Stimulated activated CD4-positive, alpha-beta T cell treated with anti-CD3 and anti-CD28 coated beads, Interleukin-1b, Interleukin-23, amount 100 ng/mL, for 4 hours (primary cell): ENCODE measurements at places on chromosomes 16 and 17.

DNA sequence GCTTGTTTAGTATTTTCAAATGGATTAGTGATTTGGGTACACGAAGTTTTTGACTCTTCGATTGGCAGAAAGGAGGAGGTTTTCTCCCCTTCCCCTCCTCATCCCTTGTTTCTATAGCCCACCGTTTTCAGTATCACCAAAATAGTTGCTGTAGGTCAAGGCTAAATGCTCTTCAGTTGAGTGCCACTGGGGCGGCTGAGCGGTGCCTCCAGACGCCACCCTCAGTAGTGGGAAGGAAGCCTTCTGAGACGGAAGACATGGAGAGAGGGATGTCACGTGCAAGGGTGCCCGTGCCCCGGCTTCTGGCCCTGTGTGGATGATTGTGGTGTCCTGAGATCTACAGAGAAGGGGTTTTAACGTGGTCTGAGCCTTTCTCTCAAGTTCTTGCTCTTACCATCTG lies 39.7 kb upstream of the CRISPLD2 start:
- no peak for DNase-seq

DNA sequence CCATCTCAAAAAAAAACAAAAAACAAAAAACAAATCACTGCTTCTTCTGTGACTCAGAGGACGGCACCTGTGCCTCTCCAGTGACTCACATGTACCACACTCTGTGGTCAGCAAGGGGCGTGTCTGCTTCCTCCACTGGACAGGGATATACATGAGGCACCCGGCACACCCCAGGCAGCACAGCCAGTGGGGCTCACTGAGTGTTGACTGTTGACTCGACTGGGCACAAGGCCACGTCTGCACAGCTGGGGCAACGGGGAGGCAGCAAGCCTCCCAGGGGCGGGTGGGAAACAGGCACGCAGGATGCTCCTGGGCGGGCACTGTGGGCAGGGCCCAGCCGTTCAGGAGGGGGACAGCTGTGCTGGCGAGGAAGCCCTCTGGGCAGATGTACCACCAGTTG lies 64.1 kb downstream of the TIMM22 start:
- no peak for DNase-seq

GRCh38 chr16:66275775-66276428 lies 90.6 kb upstream of the CDH5 start:
- DNase-seq: no peak

GRCh38 chr16:87538160-87538559 lies 45.3 kb upstream of the ZCCHC14 start:
- DNase-seq: no peak

DNA sequence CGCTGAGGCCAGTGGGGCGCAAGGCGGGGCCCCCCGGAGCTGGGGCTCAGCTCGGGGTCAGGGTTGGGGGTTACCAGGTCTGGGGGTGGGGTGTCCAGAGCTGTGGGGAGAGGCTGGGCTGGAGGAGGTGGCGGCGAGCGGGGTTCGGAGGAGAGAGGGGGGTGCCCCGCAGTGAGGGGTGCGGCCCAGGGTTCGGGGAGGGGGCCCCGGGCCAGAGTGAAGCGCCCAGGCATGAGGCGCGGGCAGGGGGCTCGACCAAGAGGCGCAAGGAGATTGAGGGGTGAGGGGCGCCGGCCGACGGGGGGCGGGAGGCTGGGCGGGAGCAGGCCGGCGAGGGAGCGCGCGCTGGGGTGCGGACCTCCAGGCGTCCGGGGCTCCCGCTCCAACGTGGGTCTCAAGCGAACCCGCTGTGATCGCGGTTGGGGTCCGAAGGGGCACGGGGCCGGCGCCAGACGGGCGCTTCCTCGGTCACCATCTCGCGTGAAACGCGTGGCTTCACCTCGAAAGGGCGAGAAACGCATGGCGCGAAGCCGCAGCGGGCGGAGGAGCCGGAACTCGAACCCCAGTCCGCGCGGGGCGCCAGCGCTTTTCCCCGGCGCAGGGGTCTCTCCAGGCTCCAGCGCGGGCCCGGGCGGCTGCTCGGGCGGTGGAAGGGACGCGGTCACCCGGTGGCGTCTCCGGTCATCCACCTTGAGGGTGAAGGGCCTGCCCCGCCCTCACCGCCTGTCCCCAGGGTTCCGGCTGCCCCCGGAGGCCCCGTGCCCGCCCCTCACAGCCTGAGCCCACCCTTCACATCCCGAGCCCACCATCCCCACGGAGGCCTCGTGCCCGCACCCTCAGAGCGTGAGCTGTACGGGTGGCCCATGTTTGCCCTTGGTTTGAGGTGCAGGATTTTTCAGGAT lies 846 bp downstream of the CPNE7 start:
- no peak for DNase-seq

GRCh38 chr16:2028146-2028545 lies 1.4 kb downstream of the NHERF2 start:
- DNase-seq: no peak

DNA sequence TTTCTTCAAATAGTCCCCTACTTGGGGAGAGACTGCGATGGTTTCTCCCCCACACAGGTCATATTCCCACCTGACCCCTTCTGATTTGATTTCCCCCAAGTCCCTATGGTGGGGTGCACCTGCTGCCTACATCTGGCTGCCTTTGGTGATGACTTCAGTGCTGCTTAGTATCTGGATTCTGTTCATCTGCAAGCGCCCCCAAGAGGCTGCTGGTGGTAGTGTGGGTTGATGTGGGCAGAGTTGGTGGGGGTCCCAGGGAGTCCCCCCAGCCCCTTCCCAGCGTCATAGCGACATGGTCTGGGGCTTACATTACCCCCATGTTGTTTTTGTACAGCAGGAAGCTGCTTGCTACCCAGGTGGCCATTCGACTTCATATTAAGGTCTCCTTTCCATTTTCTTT lies 99.2 kb downstream of the NTN1 start:
- no peak for DNase-seq

- no peak for DNase-seq
Measured at GRCh38 chr16:80663078-80663477, 122.3 kb downstream of the DYNLRB2 start.

GRCh38 chr16:66477028-66477515 lies 50.0 kb downstream of the BEAN1 start:
- no peak for DNase-seq

- no peak for DNase-seq
Measured at GRCh38 chr17:7993972-7994589, 8.3 kb upstream of the GUCY2D start.

- DNase-seq: peak; percentile 3
Measured at GRCh38 chr16:24858219-24859041, 12.7 kb downstream of the SLC5A11 start.

DNA sequence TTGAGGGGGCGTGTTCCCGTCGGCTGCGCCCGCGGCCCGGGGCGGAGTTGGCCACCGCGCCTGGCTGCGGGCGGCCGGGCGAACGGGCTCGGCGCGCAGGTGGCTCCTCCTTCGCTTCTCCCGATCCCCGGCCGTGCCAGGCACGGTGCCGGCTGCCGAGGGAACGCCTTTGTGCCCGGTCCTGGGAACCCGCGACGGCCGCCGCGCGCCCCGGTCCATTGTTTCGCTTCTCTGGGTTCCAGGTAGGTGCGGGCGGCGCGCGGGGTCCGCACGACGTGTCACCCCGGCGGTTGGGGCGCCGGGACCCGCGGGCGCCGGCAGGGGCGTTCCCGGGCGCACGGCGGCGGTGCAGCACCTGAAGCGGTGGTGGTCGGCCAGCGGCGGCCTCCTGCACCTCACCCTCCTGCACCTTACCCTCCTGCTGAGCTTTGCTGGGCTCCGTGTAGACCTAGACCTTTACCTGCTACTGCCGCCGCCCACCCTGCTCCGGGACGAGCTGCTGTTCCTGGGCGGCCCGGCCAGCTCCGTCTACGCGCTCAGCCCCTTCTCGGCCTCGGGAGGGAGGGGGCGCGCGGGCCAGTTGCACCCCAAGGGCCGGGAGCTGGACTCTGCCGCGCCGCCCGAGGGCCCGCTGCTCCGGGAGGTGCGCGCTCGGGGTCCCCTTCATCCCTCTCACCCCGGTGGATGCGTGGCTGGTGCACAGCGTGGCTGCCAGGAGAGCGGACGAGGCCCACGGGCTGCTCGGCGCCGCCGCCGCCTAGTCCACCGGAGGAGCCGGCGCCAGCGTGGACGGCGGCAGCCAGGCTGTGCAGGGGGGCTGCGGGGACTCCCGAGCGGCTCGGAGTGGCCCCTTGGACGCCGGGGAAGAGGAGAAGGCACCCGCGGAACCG lies 99.9 kb downstream of the EFCAB13 start:
- peak; percentile 6 for DNase-seq
